ENCODE measurements at places on chromosomes 6 and 20. TPM values are rescaled to one million over a fixed set of nuclear protein-coding genes. Genes with fewer than 3 reads are reported as not detected.

The SLC2A4RG gene
- total RNA-seq = 31.9 TPM

GRCh38 chr6:25730907-25731306 is 23.6 kb upstream of the SLC17A4 start:
- no peak for DNase-seq

DNA sequence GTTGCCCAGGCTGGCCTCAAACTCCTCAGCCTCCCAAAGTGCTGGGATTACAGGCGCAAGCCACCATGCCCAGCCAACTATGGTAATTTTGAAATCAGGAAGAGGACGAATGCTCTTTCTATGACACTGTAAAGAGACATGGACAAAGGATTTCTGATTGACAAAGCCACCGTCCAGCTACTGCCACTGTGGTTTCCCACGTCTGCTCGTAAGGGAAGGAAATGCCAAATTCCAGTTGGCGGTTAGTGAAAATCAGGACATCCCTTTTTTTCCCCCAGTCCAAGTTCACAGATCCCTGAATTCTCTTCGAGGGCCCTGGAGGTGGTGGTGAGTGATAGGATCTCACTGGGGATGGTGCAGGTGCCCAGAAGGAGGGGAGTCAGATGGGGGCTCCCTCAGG is 31.2 kb downstream of the SNAI1 start:
- DNase-seq = no peak

GRCh38 chr20:1577906-1578305 is 20.4 kb upstream of the SIRPD start:
- DNase-seq = no peak

- DNase-seq = no peak
Observed at GRCh38 chr6:52696418-52696817, 25.5 kb downstream of the TMEM14A start.

GRCh38 chr6:166516251-166516884 is 70.1 kb downstream of the RAMACL start:
- no peak for DNase-seq

DNA sequence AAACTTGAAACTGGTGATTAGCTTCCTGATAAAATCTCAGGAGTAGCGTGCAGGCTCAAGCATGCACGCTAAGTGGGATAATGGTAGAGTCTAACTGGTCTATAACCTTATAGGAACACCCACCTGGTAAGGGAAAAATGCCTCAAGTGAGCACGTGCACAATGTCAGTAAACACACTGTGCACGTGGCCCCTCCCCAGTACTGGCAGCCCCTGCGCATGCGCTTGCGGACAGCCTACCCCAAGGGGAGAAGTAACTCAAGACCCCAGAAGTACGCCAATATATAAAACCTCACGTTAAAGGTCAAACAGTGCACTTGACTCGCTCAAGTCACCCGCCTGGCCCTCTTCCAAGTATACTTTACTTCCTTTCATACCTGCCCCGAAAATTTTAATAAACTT is 23.1 kb upstream of the DOK5 start:
- no peak for DNase-seq
